ENCODE measurements at places on chromosomes 3 and 15. TPM values are rescaled to one million over a fixed set of nuclear protein-coding genes. Genes with fewer than 3 reads are reported as not detected.
A peak's percentile ranks its signal among the peaks of the same experiment; 100 is the strongest.

DNA sequence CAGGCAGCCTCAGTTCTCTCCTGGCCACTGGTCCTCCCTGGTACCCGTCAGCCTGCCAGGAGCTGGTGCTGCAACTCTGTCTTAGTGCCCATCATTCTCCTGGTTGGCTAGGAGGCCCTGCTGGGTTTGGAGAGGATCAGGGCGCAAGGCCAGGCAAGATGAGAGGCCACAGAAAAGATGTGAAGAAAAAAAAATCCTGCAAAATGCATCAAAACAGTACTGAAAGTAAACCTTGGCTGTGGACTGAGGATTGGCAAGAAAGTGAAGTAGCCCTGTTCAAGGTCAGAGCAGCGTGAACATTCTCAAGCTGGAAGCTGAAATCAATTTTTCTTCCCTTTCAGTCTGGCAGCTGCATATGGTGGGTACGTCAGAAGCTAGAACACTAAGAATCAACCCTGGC, 74.2 kb downstream of the GTF2E1 start:
- no peak for DNase-seq

The C3orf85 gene
- polyA plus RNA-seq = not detected

- DNase-seq = no peak
Observed at GRCh38 chr15:89095556-89095955, 7.3 kb downstream of the ABHD2 start.

The HDAC11 gene
- polyA plus RNA-seq = 49.7 TPM

DNA sequence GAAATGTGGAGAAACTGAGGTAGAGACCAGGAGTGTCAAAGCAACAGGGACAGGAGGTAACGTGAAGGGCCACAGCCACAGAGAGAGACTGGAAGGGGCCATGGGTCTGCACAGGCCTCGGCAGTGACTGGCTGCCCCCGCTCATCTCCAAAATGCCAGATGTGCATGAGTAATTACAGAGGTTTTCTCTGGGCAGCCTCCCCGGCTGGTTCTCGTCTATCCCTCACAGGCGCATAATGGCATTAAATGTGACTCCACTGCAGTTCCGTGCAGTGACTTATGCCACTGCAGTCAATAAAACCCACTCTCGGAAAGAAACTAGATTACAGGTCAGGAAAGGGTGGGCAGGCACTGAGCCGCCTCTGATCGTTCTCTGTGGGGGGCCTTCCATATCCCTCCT, 74.7 kb downstream of the WDR76 start:
- DNase-seq = no peak

GRCh38 chr15:97968380-97968779, 7.9 kb downstream of the ARRDC4 start:
- DNase-seq = no peak

DNA sequence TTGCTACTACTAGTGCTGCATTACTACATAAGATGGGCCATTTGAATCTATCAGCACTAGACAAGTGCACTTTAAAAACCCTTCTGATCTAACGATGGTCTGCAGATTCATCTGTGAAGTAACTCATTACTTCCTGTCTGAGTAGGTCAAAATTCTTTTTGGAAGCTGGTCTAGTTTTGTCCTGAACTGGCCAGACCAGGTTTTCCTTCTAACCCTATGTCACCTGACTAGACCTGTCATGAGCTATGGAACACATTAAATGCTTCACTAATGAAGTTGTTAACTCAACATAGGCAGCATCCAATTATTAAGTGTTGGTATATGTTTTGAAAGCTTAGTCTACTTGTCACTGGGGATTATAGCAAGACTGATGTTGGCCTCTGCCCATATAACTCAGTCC, 10.1 kb upstream of the RBM5 start:
- no peak for DNase-seq

The SNX22 gene
- 2.3 TPM for polyA plus RNA-seq

- no peak for DNase-seq
Observed at GRCh38 chr3:13717222-13717895, 162.5 kb downstream of the WNT7A start.

DNA sequence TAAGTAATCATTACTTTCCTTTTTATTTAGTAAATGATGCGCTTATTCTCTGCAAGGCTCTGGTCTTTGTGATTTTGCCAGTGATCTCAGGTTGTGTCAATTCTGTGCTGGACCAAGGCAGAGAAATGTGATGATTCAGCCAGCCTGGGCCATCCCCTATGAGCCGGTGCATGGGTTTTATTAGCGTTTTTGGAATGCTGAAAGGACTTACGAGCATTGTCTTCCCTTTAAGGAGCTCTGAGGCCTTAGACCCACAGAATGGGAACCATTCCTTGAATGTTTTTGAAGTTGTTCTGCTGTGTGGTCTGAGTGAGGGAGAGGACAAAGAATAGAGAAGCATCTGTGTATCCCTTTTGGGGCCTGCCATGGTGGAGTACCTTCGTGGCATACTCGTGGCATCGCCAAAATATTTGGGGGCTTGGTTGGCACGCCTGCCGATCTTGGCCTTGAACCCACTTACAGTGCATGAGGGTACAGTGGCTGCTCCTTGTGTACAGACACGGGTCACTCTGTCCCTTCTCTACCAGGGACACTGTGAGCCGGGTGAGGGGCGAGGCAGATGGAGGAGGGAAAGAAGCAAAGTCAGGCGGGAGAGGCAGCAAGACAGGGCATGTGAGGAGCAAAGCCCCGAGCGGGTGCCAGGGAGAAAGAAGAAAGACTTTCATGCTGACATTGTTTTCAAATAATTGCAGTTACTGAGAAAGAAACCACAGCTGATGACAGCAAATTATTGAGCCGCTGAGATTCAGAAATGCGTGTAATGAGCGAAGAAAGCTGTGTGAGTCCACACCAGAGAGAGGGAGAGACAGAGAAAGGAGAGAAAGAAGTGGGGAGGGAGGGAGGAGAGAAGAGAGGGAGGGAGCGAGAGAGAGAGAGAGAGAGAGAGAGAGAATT, 269.4 kb upstream of the RGMA start:
- DNase-seq = no peak

The SLC27A2 gene
- polyA plus RNA-seq = 14.6 TPM

The GATM gene
- 13.9 TPM for polyA plus RNA-seq

DNA sequence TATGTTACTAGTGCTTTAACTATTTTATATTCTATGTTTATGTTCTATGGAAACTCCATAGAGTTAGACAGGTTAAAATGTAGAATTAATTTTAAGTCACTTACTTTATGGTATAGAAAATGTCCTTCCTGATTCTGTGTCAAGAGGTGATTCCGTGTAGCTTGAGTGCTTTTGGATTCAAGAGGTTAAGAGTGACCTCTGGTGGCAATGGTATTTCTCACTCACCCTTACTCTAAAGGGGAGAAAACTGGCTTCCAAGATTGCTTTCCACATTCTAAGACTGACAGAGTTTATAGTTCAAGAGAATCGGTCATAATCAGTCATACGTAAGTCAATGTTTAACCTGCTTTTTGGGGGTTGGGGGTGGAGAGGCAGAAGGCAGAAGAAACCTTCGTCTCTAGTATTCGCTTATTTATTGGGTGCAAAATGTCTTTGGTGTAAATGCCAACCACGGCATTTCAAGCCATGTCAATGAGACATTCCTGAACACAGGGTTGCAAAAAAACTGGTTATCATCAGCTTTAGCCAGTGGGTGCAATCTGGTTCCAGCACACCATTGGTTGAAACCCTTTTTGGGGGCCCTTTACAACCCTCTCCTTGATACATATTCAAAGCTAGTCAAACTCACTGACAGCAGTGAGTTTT, 92.0 kb upstream of the VGLL3 start:
- peak; percentile 34 for DNase-seq

The NR1D2 gene
- polyA plus RNA-seq = 5.3 TPM

All from HepG2 (cell line).